ENCODE measurements at places on chromosomes 13 and 19.

DNA sequence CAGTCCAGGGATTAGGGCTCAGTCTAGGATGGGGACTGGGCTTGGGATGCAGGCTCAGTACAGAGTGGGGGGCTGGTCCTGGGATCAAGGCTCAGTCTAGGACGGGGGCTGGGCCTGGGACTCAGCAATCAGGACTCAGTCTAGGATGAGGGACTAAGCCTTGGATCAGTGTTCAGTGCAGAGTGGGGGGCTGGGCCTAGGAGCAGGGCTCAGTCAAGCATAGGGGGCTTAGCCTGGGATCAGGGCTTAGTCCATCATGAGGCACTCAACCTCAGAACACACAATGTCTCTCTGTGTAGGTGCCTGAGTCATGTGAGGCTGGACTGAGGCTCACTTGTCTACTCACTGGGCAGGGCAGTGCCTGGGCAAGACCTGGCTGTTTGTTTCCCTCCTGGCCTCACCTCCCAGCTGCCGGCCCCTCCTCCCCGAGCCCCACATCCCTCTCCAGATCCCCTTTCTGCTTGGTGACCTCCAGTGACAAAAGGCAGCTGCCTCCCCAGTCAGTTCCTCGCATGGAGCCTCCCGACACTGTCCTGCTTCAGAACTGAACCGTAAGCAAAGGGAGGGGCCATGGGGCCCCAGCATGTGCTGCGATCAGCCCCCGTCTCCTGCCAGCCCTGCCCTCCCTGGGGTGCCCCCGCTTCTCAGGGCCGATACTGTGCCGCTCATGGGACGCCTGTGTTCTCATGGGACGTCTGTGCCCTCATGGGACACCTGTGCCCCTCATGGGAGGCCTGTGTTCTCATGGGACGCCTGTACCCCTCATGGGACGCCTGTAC, 6.5 kb upstream of the S1PR4 start:
- no peak for DNase-seq

DNA sequence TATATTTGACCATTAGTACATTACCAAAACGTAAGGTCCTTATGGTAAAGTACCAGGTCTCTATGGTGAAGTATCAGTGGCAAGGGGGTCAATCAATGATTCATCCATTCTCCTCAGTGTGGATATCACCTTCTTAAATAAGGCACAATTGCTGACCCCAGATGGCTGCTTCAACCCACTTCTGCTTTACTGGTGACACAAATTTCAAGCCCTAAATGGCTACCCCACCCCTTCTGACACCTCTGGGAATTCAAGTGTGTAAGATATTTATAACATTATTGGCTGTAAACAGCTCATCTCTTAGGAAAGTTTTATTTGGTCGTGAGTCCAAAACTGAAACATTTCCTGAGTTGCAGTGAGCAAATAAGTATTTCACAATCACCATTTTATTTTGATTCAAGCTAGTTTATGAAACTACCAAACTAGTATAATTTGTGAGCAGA, 7.9 kb upstream of the WBP4 start:
- DNase-seq, result no peak

- no peak for DNase-seq
These were observed 55.6 kb downstream of the TMED1 start for GRCh38 chr19:10780368-10780767.

DNA sequence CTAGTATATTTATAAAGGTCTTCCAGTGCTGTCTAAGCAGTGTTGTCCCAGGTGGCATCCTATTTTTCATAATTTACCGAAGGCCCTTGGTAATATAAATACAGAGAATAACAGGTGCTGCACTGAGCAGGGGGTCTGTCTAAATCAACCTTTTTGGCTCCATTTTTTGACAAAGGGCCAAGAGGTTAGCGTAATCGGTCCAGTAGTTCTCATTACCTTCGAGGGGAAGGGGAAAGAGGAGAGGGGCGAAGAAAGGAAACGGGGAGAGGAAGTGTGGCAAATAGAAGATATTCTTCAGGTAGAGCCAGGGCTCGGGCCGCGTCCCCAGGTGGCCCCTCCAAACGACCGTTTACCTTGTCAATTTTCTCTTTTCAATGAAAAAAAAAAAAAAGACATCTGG, 749 bp upstream of the PAN3 start:
- DNase-seq, result peak; percentile 56

- DNase-seq, result no peak
These were observed 536.5 kb upstream of the SPRY2 start for GRCh38 chr13:80877209-80877943.

- DNase-seq, result no peak
These were observed 14.3 kb upstream of the ZNF541 start for GRCh38 chr19:47587295-47587694.

DNA sequence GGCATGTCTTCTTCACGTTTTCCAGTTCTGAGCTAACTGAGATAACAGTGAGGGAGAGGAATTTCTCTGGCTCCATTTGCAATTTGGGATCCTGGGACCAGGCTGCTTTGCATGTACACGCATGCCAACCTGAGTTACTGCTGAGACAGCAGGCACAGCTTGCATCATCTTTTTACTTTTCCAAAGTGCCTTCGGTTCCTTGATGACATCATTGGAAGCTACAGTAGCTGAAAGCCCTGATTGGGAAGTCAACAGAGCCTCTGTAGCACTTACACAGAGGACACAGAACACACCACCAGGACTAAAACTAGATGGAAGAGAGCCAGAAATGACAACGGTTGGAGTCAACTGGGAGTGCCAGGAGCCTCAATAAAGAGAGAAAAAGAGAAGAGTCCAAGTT, 399.1 kb upstream of the GPC6 start:
- no peak for DNase-seq

- no peak for DNase-seq
These were observed 13.4 kb upstream of the C19orf33 start for GRCh38 chr19:38290631-38291147.

GRCh38 chr19:6464070-6464873, at the start of gene CRB3:
Gene CRB3, plus strand, starts transcription at chr19:6464271. Its CDS starts 431 bp downstream, at chr19:6464702.
- peak; percentile 89 for DNase-seq

- DNase-seq, result no peak
These were observed 348.5 kb downstream of the FOXO1 start for GRCh38 chr13:40317980-40318327.

- no peak for DNase-seq
These were observed 384 bp downstream of the TRAPPC2B start for GRCh38 chr19:57363688-57364181.

DNA sequence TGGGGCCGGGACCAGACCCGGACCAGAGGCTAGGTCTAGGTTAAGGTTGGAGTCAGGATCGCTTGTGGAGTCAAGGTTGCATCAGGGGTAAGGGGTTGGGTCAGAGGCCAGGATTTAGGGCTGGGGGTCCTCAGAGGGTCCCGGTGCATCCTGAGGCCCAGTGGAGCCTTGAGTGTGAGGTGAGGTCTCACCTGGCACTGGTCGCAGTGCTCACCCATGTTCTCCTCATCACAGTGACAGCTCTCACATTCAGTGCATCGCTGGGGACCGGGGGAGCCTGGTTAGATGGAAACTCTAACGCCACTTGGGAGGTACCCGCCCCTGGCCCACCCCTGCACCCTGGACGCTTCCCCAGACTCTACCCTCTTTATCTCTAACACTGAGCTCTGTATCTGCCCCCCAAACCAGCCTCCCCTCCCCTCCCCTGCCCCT, 3.1 kb downstream of the HRC start:
- DNase-seq, result no peak

DNA sequence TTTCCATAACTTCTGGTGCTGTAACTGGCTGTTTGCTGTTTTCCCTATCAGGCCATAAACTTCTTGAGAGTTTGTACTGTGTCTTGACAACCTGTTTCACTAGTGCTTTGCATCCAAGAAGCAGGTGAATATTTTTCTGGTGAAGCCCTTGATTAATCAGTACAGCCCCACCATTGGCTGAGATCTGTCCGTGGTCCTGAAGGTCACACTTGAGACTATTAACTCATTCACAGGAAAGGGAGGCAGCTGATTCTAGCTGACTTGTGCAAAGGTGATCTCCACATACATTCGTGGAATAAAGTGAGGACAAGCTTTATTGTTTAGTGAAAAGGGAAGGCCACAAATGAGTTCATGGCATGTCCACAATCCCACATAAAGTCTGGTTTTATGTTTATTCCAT, 61.4 kb upstream of the ZNF835 start:
- DNase-seq, result no peak

DNA sequence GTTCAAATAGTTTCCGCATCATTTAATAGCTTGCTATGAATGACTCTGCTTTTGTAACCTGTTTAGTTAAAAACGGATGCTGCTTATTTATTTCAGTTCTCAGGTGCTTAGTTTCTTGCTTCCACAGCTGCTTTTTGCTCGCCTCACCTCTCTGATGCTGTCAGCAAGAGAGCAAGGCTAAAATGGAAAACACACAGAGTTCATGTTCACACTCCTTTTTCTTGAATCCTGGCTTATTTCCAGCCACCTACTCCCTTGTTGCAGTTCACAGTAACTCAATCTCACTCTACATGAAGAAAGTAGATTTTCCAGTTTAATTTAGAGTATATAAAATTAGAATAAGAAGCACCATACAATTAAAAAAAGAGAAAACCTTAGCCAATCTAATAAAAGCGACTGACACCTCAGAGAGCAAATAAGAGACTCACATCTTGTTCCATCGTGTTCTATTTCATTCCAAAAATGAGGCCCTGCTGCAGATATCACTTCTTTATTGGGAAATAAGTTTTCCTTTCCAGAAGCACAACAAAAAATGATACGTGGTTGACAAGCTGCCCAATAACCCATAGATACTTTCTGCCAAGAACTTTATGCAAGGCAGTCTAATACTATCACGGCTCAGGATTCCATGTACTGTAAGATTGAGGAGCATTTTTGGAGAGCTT, 326.1 kb upstream of the SLITRK1 start:
- DNase-seq, result no peak

GRCh38 chr19:48183356-48183755, 12.9 kb downstream of the ZSWIM9 start:
- DNase-seq, result no peak

GRCh38 chr13:51675877-51676276, 91.6 kb downstream of the WDFY2 start:
- no peak for DNase-seq

- peak; percentile 15 for DNase-seq
These were observed 79.4 kb downstream of the ZIC5 start for GRCh38 chr13:99892196-99892613.

GRCh38 chr13:113489171-113489548, 1.4 kb downstream of the DCUN1D2 start:
- no peak for DNase-seq

GRCh38 chr13:62119739-62120700, 704.4 kb upstream of the PCDH20 start:
- DNase-seq, result no peak

DNA sequence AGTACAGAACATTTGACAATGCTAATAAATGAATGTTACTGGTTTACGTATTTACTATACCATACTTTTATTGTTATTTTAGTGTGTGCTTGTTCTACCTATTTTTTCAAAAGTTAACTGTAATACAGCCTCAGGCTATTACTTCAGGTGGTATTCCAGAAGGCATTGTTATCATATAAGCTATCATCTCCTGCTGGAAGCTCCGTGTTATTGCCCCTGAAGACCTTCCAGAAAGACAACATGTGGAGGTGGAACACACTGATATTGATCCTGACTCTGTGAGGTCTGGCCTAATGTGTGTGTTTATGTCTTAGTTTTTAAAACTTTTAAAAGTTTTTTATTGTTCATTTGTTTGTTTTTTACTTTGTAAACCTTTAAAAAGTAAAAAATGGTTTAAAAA, 509.8 kb upstream of the SPRY2 start:
- DNase-seq, result no peak

- DNase-seq, result no peak
These were observed 28.5 kb upstream of the PLEKHF1 start for GRCh38 chr19:29636553-29637360.

DNA sequence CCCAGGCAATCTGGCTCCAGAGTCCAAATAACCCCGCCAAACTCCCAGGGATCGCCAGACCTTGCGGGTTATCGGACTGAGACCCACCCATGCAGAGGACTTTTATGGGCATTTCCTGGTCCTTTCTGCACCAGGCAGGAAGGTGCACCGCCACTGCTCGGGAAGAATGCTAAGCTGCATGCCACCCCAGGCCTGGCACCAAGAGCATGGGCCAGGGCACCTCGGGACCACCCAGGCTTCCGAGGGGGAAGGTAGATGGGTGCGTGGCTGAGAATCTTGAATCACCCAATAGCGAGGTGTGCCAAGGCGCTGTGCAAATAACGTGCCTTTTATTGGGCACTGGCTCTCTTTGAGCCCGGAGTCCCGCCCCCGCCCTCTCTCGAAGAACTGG, 422 bp upstream of the ZNF575 start:
- no peak for DNase-seq

- no peak for DNase-seq
These were observed 219.2 kb upstream of the IRS2 start for GRCh38 chr13:110005563-110005962.

GRCh38 chr13:96816874-96817273, 177.4 kb downstream of the OXGR1 start:
- DNase-seq, result peak; percentile 51

- peak; percentile 76 for DNase-seq
These were observed 14.7 kb downstream of the TLE5 start for GRCh38 chr19:3047496-3048189.

DNA sequence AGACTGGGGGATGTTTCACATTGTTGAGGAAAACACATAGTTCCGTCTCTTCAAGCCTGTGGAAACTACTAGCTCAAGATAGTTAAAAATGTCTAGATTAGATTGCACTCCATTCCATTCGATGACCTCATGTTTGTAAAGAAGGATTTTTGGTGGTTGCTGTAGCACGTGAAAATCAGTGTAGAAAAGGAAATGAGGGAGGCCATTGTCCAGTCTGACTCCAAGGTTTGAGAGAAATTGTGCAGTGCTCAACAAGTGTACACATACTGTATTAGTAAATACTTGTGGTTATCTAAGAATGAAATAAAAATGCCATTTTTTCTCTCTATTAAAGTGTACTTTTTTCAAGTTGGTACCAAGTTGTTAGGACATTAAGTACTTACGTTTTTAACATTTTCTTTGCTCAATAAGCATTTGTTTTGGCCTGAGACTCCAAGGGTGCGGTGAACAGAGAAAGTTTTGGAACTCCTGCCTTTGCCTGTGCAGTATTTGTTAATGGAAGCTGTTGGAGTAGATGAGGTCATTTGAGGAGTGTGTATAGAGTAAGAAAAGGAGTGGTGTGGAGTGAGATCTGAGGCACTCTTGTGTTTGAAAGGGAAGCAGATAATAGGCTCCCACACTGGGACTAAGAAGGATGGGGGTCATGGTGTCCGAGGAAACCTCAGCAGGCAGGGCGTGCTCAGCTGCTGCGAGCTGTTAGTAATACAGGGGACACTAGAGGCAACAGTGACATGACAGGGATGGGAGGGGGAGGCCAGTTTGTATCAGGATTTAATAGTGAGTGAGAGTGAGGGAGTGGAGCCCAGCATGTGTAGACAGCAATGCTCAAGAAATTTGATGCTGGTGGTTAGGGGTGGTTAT, 4.4 kb downstream of the WASF3 start:
- no peak for DNase-seq

Measured in NCI-H510A treated with DMSO at 0.1 percent for 48 hours (cell line).